Muscle of back (tissue), 13 donors: ENCODE measurements at places on chromosomes 1 and 21. TPM values are rescaled to one million over a fixed set of nuclear protein-coding genes. Genes with fewer than 3 reads are reported as not detected.

- DNase-seq, result no peak
Observed at GRCh38 chr1:212260557-212261355, 24.5 kb upstream of the PPP2R5A start.

GRCh38 chr21:27572696-27573095 lies 605.8 kb upstream of the ADAMTS5 start:
- DNase-seq, result no peak

Gene SLC9C2
- polyA plus RNA-seq, result not detected

GRCh38 chr21:25983745-25984144 lies 186.8 kb downstream of the APP start:
- DNase-seq, result no peak

Gene ELAVL4
- not detected for polyA plus RNA-seq

- DNase-seq, result no peak
Observed at GRCh38 chr21:29667651-29668050, 272.1 kb downstream of the GRIK1 start.

Gene DR1
- 65.3 TPM for polyA plus RNA-seq

Gene RNPEP
- polyA plus RNA-seq, result 24.0 TPM

- no peak for DNase-seq
Observed at GRCh38 chr1:156497743-156498431, 2.7 kb downstream of the MEF2D start.

Gene SPATA46
- polyA plus RNA-seq, result not detected

Gene S100A1
- 2.6 TPM for polyA plus RNA-seq

DNA sequence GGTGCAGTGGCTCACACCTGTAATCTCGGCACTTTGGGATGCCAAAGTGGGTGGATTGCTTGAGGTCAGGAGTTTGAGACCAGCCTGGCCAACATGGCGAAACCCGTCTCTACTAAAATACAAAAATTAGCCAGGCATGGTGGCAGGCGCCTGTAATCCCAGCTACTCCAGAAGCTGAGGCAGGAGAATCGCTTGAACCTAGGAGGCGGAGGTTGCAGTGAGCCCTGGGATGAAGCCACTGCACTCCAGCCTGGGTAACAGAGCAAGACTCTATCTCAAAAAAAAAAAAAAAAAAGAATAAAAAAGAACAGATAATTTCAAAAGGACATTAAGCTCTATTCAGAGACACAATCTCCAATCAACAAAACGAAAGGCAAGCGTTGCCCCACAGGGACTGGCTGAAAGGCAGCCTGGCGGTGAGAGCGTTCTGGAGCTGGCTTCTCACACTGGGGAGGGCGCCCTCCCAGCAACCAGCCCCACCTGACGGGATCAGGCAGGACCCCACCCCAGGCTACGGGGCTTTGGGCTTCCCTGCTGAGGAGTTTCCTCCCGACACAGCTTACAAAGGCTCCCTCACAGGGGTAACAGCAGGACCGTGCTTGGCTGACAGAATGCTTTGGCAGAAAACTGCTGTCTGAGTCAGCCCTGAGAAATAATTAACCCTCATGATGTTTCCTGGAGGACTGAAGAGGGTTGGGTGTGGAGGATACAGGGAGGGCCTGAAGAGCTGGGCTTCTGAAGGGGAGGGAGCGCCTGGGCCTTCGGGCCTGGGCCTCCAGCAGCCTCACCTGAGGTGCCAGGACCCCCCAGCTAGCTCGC lies 31.1 kb upstream of the SRP9 start:
- DNase-seq, result peak; percentile 85

- DNase-seq, result no peak
Observed at GRCh38 chr1:227541796-227542152, 21.6 kb upstream of the ZNF678 start.

Gene RCSD1
- polyA plus RNA-seq, result 47.1 TPM

Gene TSPAN2
- 17.9 TPM for polyA plus RNA-seq

Gene CYP4A11
- polyA plus RNA-seq, result not detected

Gene FCRL5
- not detected for polyA plus RNA-seq

GRCh38 chr1:221778535-221779142 lies 36.8 kb upstream of the DUSP10 start:
- DNase-seq, result no peak

GRCh38 chr1:34984435-34984792 lies 733 bp downstream of the TMEM35B start:
- DNase-seq, result no peak

GRCh38 chr1:15158506-15159165 lies 5.1 kb downstream of the TMEM51 start:
- no peak for DNase-seq

Gene S100A7
- polyA plus RNA-seq, result not detected

Gene ACP6
- polyA plus RNA-seq, result 8.1 TPM

DNA sequence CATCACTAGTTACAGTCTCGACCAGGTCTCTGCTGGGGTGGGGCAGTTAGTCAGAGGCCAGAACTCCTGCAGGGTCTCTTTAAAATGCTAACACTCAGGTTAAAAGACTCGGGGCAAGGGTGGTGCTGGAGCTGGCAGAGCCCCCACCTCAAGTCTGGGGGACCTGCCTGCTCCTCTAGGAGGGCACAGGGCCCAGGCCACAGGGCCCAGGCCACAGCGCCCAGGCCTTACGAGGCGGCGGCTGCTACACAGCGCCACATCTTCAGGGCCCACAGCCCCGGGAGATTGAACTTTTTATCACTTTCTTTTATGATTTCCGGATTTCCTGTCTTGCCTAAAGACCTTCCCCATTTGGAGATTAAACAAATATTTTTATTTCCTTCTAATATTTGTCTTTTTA lies 10.4 kb downstream of the MPZ start:
- DNase-seq, result no peak

- DNase-seq, result peak; percentile 93
Observed at GRCh38 chr1:157045250-157046218, at the start of gene ARHGEF11. Gene ARHGEF11 (minus strand): TSS chr1:157045742. CDS start chr1:157044330, 1,412 bp downstream.

GRCh38 chr1:19814681-19815503 lies at the start of gene RNF186:
Gene RNF186 (minus strand): TSS chr1:19815283. CDS start chr1:19815101, 182 bp downstream.
- DNase-seq, result no peak

Gene TMEM51
- polyA plus RNA-seq, result 7.6 TPM

GRCh38 chr1:53439337-53440207 lies 19.6 kb upstream of the DMRTB1 start:
- DNase-seq, result no peak

DNA sequence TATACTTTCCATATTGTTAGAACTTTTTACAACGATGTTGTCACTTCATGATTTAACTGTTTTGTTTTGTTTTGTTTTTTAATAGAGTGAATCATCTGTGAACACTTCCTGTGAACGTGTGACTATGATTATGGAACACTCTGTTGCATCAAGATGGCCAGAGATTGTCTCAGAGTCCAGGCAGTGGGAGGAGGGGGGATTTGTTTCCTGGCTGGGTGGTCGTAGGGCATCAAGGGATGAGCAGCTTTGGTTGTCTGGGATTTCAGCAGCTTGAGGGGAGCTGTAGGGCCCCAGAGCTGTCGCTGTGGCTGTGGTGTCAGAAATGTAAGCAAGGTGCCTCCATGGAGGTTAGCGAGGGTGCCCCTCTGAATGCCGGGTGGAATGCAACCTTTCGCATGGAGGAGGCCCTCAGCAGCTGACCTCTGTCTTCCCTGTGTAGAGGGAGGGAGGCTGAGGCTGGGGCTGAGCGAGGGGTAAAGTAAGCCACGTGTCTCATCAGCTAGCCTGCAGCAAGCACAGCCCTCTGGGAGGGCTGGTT lies 21.4 kb downstream of the NEK2 start:
- DNase-seq, result no peak

- DNase-seq, result no peak
Observed at GRCh38 chr1:202568826-202569225, 141.4 kb downstream of the SYT2 start.

- DNase-seq, result no peak
Observed at GRCh38 chr1:23282957-23283356, 61.1 kb downstream of the HNRNPR start.

GRCh38 chr1:81670286-81670685 lies 130.4 kb upstream of the ADGRL2 start:
- peak; percentile 82 for DNase-seq

Gene EPRS1
- polyA plus RNA-seq, result 94.2 TPM

Gene DMRTA2
- polyA plus RNA-seq, result not detected

Gene CTSE
- 0.39 TPM for polyA plus RNA-seq

Gene RAB4A
- 54.5 TPM for polyA plus RNA-seq

GRCh38 chr1:204882479-204882878 lies 11.8 kb downstream of the NFASC start:
- no peak for DNase-seq

DNA sequence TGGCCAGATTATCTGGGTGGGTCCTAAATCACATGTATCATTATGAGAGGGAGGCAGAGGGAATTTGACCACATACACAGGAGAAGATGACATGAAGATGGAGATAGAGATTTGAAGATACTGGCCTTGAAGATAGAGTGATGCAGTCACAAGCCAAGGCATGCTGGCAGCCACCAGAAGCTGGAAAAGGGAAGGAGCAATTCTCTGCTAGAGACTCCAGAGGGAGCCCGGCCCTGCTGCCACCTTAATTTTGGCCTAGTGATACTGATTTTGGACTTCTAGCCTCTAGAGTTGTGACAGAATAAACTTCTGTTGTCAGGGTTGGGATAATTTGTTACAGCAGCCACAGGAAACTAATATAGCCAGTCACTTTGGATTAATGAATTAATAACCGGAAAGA lies 2.2 kb upstream of the PRDM2 start:
- DNase-seq, result no peak

Gene FCGR3B
- 0.49 TPM for polyA plus RNA-seq

DNA sequence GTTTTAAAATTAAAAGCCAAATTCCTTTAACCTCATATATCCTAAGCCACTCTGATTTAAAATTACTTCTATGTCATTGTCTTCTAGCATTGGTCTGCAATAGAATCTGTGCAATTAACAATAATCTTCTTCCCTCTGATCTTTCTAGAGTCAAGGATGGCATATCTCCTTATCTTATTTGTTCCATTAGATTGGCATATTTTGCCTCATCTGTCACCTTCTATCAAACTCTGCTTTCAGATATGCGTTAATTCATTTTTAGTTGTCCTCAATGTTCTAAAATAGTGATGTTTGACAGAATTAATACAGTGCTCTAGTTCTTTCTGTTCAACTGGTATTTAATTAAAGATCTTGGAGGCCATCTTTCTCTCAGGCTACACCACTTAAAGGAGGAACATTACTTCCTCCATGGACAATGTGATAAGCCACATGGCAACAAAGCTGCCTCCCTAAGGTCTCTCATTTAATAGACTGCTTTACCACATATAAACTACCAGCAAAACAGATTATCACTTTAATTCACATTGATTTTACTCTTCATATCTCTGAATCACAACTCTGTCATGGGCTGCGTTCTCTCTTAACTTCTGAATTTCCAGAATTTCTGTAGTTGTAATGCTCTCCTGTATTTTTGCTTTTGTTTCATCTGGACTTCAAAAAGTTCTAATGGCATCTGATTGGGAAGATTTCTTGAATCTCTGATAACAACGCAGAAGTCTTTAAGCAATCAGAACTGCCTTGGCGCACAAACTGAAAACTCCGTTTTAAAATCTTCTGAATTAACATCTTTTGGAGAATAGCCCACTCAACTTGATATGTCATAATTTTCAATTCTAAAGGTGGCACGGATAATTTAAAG lies 2.8 kb downstream of the NRIP1 start:
- no peak for DNase-seq

DNA sequence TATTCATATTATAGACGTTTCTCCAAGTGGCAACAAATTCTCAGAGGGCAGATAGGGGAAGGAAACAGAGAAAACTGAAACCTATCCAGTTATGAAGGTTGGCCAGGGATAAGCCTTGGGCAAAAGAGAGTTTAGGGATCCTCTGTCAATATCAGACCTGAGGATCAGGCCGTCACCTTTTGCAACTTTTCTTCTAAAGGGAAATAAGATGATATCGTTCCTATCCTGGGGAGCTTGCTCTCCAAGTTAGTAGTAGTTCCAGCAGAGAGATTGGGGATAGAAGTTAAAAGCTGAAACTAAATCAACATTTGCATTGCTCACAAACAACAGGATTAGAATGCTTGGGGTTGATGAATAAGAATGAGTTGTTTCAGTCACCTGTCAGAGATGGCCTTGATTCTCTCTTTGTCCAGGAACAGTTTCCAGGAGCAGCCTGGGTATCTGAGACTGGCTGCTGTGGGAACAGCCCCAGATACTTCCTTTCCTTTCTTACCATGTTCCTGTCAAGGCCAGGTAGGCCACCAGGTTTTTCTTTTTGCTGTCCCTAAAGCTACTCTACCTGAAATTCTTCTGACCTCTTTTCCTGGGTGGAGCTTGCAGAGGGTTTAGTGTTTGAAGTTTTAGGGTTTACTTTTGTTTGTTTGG lies 2.5 kb downstream of the RIIAD1 start:
- no peak for DNase-seq

DNA sequence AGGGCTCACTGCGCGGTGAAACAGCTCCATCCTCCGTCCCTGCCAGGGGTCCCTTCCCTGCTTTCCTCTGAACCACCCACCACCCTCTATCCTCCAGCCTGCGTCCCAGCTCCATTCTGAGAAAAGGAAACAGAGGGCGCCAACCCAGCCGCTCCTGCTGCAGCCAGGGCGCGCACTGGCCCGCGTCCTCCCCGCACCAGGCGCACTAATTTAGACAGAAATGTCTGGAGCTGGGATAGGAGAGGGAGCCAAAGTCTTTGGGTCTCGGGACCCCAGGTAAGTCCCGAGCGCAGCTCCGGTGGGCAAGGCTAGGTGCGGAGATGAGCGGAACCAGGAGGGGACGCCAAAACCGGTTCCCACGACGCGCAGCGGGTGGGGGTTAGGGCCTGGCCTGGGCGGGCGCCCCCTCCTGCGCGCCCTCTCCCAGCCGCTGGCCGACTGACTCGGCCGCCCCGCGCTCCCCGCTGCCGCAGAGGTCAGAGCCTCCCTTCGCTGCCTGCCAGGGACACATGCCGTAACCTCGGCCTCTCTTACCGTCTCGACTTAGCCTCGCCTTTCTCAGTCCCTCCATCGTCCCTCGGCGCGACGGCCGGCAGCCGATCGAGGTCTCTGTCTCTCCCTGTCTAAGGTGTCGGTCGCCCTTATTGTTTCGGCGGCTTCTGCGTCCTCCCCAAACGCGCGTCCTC lies 2.0 kb downstream of the CAMK2N1 start:
- DNase-seq, result no peak

- no peak for DNase-seq
Observed at GRCh38 chr1:157948312-157949073, 45.0 kb upstream of the KIRREL1 start.

DNA sequence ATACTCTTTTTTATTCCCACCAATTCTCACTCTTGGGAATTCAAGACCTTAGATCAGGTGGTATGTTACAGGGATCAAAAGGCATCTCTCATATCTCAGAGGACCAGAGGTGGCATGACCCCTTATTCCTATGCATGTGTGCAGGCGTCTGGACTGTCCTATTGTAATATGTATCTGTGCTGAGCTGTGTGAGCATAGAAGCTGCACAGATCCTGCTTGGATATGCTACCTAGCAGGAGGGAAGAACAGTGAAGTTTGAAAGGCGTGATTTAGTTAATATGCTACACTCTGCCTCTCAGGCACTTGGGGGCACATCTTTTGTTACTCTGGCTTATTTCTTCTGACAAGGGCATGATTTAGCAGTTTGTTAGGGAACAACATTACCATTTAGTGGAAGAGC lies 86.7 kb upstream of the ZRANB2 start:
- DNase-seq, result no peak
